Kasumi-1 (cell line): ENCODE measurements at places on chromosomes 12 and 14.

GRCh38 chr12:40376533-40377267 is 151.9 kb downstream of the LRRK2 start:
- DNase-seq, result no peak

GRCh38 chr14:87334997-87335685 is 657.8 kb downstream of the GALC start:
- no peak for DNase-seq

GRCh38 chr14:95269493-95269892 is 50.2 kb downstream of the CLMN start:
- DNase-seq, result no peak

GRCh38 chr12:1318327-1319031 is 275.9 kb downstream of the FBXL14 start:
- peak; percentile 6 for DNase-seq

- peak; percentile 62 for DNase-seq
These were observed 3.3 kb upstream of the CHURC1 start for GRCh38 chr14:64910847-64911495.
